Stimulated activated CD4-positive, alpha-beta T cell treated with anti-CD3 and anti-CD28 coated beads, Interleukin-4, amount 100 ng/mL, for 48 hours (primary cell): ENCODE measurements at places on chromosomes 12 and 14.

DNA sequence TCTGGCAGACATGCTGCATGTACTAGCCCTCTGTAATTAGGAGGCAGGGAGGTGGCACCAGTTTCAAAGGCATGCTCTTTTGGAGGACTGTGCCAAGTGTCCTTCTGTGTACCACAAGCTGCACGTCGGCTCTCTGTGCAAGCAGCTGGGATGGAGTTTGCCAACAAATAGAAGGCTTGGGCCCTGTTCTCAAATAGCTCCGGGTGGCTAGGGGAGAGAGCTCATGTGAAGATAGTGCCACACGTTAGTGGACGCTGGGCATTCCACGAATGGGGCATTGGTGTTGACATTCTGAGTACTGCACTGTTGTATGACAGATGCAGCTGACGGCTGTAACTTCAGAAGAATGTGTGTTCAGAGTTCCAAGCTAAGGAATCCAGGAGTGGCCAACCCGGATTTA, 4.4 kb downstream of the AACS start:
- no peak for DNase-seq

- DNase-seq: no peak
Observed at GRCh38 chr12:13973996-13974395, 7.4 kb downstream of the GRIN2B start.

- no peak for DNase-seq
Observed at GRCh38 chr12:40963751-40964150, 224.4 kb upstream of the PDZRN4 start.

GRCh38 chr12:71746974-71747611, 7.6 kb upstream of the RAB21 start:
- peak; percentile 4 for DNase-seq

DNA sequence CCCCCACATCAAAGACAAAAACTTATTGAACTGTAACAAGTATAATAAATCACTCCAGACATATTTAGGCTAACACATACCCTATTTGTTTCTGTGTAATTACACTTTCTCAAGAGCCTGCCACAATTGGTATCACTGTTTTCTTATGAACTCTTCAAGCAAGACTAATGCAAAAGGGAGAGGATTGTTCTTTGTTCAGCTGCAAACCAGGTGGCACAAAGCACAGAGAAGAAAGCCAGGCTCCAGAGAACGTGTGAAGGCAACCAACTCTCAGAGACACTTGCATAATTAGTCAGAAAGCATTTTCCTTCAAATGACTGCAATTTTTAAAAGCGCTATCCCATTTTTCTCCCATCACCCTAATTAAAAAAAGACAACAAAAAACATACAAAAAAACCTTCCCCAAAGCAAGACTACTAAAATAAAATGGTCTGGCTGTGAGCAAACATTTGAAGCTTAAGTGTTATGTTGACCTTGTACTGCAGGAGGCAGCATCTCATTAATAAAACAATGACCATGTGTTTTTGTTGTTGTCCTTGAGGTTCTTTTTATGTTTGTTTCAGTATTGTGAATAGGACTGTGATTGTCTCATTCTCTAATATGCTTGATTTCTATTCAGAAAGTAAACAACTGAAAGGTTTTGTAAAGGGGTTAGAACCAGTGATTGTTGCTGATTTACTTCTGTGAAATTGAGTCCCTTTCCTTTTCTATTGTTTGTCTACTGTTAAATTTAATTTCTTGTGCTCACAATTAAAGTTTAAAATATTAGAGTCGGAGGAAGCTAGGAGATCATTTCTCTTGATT, 452.7 kb upstream of the PDE3A start:
- no peak for DNase-seq

DNA sequence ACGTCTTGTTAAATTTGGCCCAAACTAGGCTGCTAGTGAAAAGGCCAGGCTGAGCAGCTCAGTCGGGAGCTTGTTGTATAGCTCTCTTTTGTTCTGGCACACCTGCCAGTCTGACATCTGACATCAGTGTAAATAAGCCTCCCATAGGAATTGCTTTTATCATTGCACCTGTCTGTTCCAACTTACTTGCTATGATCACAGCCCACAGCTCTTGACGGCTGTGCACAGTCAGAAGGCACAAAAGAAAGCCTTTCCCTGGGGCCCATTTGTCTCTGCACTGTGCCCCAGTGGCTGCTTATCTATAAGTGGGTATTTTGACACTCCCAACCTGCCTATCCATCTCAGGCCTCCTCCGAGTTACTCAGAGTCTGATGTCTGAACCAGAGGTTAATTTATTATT, 324.5 kb downstream of the NUAK1 start:
- no peak for DNase-seq

GRCh38 chr14:100359881-100360280, 36.7 kb downstream of the SLC25A47 start:
- DNase-seq: no peak
